Inflammatory macrophage treated with lipopolysaccharide for 4 hours (primary cell): ENCODE measurements at places on chromosomes 16 and 17.

DNA sequence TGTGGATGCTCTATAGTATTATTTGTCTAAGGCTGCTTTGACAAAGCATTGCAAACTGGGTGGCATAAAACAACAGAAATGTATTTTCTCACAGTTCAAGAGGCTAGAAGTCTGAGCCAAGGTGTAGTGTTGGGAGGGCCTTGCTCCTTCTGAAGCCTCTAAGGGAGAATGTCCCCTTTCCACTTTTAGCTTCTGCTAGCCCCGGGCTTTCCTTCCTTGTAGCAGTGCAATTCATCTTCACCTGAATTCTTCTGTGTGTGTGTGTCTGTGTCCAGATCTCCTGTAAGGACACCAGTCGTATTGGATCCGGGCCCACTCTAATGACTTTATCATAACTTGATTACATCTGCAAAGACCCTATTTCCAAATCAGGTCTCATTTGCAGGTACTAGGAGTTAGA, 18.1 kb downstream of the KCNJ16 start:
- DNase-seq = no peak

GRCh38 chr17:58228679-58229078, 9.6 kb upstream of the MKS1 start:
- DNase-seq = no peak

DNA sequence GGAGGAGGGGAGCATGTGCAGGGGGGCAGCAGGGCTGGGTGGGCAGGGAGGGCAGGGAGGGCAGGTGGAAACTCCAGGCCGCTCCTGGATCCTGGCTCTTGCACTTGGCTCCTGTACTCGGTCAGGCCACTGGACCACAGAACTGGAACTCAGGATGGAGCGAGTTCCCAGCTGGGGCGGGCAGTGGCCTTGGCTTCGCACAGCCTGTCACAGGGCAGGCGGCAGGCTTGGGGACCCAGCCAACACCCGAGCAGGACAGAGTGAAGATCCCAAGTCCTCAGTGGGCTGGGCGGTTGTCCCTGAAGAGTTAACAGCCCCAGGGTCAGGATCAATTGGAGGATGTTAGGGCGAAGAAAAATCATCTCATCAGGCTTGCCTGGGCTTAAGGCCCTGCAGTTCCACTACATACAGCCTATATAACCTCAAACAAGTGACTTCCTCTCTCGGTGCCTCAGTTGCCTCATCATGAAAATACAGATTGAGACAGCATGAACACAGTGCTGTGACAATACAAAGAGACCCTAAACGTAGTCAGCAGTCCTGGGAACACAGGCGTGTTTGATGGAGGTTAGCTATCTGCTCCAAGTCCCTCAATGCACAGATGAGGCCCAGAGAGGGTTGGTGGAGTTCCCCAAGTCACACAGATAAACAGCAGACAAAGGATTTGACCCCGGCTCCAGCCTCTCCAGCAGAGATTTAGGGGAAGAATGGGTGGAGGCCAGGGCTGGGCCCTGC, 21.9 kb downstream of the ZNF423 start:
- no peak for DNase-seq

- no peak for DNase-seq
These were observed at the start of gene CMTM2 for GRCh38 chr16:66578651-66579531. TSS of gene CMTM2 (plus strand) at chr16:66579463. CDS start at chr16:66579608, 145 bp downstream.

DNA sequence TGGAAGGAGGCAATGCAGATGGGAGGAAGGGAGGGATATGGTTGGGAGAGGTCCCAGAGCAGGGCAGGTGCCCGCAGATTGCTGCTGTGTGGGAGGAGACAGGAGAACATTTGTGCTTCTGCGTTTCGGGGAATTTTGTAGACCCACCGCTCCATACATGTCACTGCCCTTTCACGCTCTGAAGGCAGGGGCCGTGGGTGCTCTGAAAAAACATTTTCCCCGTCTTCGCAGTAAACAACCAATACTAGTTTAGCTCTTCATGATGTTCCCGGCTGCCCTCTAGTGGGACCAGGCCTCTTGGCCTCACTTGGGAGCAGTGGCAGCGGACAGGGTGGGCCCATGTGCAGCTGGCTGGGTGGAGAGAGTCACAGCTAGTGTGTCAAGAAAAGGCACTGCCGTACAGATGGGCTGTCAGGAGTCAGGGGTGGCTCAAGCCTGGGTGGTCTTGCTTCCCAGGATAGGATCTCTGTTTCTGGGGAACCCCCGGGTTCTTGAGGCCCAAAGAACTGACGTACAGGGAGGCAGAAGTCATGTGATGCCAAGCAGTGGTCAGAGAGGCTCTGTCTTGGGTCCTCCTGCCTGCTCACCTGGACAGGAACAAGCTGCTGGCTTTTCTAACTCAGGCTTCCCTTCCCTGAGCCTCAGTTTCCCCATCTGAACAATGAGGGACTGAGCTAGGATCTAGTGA, 46.5 kb upstream of the CPNE2 start:
- DNase-seq = peak; percentile 18

DNA sequence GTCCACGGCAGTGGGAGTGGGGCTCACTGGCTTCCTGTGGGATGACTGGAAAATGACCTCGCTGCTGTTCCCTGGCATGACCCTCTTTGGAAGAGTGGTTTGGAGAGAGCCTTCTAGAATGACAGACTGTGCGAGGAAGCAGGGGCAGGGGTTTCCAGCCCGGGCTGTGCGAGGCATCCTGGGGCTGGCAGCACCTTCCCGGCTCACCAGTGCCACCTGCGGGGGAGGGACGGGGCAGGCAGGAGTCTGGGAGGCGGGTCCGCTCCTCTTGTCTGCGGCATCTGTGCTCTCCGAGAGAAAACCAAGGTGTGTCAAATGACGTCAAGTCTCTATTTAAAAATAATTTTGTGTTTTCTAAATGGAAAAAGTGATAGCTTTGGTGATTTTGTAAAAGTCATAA, 7.8 kb upstream of the RNF213 start:
- peak; percentile 42 for DNase-seq

GRCh38 chr17:82655038-82655479, 6.8 kb upstream of the WDR45B start:
- peak; percentile 77 for DNase-seq

DNA sequence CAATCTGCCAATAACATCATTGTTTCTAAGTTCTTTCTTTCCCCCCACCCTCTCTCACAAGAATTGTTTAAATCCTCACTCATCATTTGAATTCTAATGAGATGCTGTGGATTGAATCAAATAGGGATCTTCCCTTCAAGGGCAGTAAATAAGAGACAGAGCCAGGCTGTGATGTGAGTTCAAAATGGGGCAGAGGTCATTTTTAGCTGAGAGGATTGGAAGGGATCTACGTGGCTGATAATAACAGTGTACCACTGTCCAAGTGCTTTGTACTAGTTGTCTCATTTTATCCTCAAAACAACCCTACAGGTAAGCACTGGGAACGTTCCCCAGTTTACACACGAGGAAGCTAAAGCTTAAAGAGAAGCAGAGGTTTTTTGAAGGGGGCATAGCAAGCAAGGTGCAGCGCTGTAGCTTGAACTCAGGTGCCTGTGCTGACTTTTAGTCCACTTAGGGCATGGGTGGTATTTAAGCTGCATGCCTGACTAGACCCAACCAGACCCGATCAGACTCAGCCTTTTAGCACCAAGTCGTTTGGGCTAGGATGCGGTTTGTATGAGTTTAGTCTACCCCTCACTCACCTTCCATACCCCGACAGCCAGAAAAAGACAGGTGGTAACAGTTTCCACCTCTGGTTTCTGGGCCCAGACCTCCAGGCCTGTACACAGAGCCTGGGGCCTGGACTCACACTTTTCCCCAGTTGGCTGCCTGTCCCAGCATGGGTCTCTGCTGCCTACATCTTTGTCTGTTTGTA, 39.2 kb upstream of the CCR7 start:
- DNase-seq = no peak

GRCh38 chr16:64586781-64587180, 535.1 kb downstream of the CDH11 start:
- DNase-seq = no peak

- DNase-seq = no peak
These were observed 6.5 kb downstream of the NXN start for GRCh38 chr17:973053-973452.

DNA sequence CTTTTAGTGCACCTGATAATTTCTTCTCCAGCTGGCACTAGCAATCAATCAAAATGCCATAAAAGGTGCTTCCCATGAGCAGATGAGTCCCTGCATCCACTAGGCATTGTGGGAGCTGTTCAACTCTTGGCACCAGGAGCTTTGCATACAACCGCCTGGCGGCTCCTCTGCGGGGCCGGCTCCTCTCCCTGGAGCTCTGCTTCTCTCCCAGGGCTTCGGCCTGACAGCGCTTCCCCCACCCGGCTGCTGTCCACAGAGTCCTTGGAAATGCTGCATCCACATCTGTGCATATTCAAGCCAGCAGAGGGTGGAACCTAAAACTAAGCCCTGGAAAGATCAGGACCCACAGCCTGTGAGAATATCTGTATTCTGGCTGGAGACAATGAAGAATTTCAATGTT, 62.9 kb downstream of the LMF1 start:
- DNase-seq = no peak

- DNase-seq = no peak
These were observed 43.1 kb downstream of the CDH8 start for GRCh38 chr16:61993108-61993507.

GRCh38 chr16:23584186-23585076, 11.7 kb downstream of the NDUFAB1 start:
- no peak for DNase-seq
